Activated T-cell treated with anti-CD3 and anti-CD28 coated beads for 1 hour (primary cell): ENCODE measurements at places on chromosomes 3 and 15.

DNA sequence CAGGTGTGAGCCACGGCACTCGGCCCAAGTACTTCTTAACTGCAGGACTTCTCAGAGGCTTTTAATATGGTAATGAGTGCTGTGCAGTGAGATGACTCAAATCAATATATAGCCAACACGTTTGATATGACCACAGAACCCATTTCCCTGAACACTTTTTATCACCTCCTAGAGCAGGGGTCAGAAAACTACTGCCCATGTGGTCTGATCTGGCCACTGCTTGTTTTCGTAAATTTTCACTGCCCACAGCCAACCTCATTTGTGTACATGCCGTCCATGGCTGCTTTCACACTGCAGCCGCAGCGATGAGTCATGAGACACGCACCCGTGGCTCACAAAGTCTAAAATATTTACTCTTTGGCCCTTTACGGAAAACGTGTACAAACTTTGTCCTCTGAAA, 179.2 kb downstream of the RORA start:
- DNase-seq: no peak

- DNase-seq: no peak
These were observed 441.4 kb downstream of the CNTN3 start for GRCh38 chr3:74173090-74173489.

- no peak for DNase-seq
These were observed 138.0 kb downstream of the DUT start for GRCh38 chr15:48469271-48469670.

DNA sequence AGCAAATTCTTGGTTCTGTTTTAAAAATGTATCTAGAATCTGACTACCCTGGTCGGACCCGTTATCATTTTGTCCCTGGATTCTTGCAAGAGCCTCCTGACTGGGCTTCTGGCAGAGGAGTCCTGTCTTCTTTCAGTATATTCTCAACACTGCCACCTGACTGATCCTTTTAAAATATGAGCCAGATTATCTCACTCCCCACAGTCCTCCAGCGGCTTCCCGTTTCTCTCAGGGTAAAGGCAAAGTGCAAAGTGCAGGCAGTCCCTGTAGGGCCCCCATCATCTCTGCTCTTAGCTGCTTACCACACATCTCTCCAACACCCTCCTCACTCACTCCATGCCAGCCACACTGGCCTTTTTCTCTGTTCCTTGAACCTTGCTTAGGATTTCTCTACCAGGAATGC, 28.4 kb downstream of the CRTC3 start:
- no peak for DNase-seq

GRCh38 chr3:186901135-186901734, 29.1 kb upstream of the ST6GAL1 start:
- no peak for DNase-seq
